ENCODE measurements at places on chromosomes 3 and 15.

DNA sequence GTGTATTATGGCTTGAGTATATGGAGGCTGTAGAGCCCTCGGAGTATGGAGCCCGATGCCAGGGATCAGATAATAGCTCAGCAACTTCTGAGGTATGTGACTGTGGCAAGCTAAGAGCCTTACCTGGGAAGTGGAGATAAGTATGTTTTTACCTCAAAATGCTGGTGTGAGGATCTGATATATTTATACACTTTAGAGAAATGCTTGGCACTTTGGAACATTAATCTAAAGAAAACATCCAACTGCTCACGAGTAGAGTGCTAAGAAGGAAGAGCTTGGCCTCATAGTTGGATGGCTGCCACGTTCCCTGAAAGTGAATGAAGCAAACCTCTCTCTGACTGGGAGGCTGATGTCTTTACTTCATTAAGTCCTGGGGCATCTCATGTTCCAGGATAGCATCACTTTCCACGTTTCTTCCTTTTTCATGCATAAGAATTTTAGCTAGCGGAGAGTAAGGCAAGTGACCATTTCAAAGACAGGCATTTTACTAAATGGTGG, 58.9 kb upstream of the GOLGA8J start:
- DNase-seq = no peak

DNA sequence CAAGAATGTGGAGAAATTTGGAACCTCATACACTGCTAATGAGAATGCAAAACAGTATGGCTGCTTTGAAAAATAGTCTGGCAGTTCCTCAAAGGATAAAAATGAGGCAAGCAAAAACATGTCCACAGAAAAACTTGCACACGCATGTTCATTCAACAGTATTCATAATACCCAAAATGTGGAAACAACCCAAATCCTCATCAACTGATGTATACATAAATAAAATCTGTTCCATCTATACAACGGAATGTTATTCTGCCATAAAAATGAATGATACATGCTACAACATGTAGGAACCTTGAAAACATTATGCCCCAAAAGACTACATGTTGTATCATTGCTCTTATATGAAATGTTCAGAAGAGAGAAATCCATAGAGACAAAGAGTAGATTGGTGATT, 36.4 kb upstream of the OXTR start:
- no peak for DNase-seq

GRCh38 chr3:94008253-94008652, 20.1 kb downstream of the STX19 start:
- DNase-seq = no peak

DNA sequence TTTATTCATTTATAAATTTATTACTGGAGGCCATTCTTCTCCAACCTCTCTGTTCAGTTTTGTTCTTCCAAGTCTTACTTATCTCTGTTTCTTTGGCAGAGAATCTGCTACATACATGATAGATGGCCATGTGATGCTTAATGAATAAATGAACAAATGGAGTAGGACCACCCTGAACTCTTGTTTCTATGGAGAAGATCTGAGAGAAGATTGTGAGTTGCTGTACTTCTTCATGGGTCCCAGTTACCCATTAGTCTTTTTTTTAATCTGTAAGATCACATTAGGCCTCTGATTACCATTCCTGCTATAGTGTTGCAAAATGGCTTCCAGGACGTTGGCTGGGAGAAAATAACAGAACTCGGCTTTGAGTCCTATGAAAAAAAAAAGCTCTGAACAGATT, 191.9 kb upstream of the SYNPR start:
- no peak for DNase-seq

- no peak for DNase-seq
Observed at GRCh38 chr15:99361545-99362185, 110.4 kb downstream of the LRRC28 start.

GRCh38 chr15:87977907-87978306, 278.6 kb downstream of the NTRK3 start:
- no peak for DNase-seq

DNA sequence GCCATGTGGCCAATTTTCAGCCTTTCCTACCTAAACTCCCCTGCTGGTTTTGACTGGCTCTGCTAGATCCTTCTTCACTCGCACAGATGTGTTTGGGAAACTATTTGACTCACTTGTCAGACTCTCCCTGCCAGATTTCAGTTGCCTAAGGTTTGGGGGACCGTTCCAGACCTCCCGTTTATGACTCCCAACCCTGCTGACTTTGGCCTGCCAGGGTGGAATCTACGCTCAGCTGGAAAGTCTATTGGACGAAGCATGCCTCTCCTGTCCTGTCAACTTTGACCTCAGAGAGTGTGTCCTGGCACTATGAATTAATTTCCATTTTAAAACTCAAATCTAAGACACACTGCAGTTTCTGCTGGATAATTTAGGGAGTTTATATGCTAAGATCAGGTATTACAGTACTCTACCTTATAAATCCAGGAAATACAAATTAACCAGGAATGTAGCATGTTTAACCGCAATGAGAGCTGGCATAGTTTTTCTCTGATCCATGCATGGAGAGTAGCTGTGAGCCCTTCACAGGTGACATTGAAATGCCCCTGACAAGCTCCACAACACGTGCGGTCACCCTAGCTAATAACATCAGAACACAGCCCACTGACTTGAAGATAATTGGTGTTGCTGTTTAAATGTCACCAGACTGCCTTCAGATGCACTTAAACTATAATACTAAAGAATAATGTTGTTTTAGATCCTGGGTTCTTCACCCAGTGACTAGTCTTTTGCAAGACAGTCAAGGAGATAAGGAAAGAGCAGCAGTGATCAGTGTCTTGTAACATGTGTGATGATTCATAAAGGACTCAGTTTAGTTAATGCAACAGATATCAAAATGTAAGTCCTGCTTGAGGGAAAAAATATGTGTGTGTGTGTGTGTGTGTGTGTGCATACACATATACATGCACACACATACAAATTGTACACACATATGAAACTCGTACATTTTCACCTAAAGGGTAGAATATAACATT, 223.0 kb upstream of the MCTP2 start:
- no peak for DNase-seq

Measured in stimulated activated CD8-positive, alpha-beta memory T cell treated with anti-CD3 and anti-CD28 coated beads, Interleukin-4, amount 100 ng/mL, for 1 hour (primary cell).